ENCODE measurements at places on chromosomes 6 and 20.

DNA sequence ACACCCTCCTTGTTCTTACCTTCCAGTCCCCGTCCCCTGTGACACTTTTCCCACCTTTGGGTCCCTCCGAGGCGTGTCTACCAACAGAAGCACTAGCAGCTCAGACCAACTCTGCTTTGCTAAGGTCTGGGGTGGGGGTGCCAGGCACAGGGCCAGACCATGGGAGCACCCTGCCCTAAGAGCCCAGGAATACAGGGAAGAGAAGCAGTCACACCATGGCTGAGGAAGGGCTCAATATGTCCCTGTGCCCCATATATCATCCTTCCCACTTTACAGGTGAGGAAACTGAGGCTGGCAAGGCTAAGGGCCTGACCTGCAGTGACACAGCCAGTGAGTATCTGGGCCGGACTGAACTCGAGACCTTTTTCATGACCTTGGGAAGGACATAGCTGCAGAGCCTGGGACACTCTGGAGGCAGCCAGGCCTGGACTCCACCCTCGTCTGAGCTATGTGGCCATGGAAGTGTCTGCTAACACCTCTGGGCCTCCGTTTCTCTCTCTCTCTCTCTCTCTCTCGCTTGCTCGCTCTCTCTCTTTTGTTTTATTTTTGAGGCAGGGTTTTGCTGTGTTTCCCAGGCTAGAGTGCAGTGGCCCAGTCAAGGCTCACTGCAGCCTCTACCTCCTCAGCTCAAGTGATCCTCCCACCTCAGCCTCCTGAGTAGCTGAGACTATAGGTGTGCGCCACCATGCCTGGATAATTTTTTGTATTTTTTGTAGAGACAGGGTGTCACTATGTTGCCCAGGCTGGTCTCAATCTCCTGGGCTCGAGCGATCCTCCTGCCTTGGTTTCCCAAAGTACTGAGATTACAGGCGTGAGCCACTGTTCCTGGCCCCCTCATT lies 156.7 kb downstream of the GRM4 start:
- no peak for DNase-seq

- DNase-seq: no peak
These were observed 136.5 kb upstream of the PRND start for GRCh38 chr20:4585104-4585753.

GRCh38 chr6:66210964-66211363 lies 503.9 kb upstream of the EYS start:
- DNase-seq: no peak

GRCh38 chr6:3323148-3323547 lies 64.4 kb downstream of the PSMG4 start:
- DNase-seq: no peak

GRCh38 chr6:166638573-166638964 lies 11.5 kb upstream of the RPS6KA2 start:
- no peak for DNase-seq

DNA sequence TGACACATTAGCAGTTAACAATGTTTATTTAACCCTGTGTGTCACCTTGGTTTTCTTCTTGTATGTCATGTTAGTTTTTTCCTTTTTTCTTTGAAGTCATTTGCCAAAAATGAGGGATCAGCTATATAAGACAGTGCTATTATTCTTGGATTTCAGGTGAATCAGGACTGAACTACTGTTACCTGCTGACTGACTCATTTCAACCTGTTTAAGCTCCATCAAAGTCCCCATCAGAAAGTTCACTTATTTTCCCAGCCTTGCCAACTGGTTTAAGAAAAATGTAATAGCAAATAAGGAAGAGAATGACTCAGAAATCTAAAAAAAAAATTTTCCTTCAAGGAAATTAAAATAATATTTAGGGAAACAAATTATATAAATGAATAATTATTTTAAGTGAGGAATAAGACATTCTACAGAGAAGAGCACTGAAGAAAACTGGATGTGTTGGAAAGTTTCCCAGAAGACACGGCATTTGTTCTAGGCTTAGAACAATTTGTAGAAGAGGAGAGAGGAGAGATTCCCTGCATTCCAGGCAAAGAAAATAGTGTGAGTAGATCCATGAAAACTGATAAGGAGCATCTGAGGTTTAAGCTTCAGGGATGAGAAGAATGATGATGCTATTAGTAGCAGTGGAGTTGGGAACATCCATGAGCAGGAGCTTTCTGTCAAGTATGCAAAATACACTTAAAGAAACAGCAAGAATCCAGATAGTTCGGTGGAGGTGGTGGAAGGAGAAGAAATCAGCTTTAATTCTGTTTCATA lies 84.9 kb upstream of the SIM1 start:
- DNase-seq: no peak

DNA sequence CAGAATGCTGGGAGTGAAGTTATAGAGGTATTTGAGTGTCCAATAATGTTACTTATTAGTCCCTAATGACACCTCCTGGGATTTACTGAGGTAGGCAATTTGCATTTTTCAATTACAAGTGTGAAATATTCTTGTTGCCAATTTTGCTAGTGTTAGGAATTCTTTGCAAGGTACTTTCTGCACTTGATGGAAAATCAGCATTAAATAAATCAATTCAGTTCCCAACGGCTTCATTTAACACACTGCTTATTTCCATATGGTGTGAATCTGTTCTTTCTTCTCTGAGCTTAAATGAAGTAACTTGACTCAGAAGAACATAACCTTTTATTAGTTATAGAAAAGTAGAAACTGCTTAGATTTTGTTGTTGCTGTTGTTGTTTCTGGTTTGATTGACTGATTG lies 21.2 kb downstream of the CCN2 start:
- no peak for DNase-seq

Data from Panc1 (cell line).